ENCODE measurements at places on chromosomes 13 and 19.

GRCh38 chr13:75762076-75762937 is 126.2 kb downstream of the LMO7 start:
- DNase-seq: no peak

DNA sequence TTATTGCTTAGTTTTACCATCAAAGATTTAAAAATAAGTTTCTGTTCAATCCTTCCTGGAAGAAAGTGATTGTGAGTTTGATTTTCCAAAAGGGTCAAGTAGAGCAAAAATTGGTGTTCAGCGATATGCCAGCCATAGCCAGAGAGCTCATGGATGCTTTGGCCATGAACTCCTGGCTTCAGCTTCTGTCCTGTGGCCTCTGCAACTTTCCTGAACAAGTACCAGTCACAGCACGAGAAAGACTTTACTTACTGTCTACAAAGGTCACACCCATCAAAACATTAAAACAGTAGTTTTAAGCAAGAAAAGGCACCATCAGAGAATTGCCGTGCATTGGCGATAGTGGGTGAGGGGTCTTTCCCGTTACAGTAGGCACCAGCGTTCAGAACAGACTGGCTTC is 753.0 kb upstream of the SGCG start:
- DNase-seq: no peak

DNA sequence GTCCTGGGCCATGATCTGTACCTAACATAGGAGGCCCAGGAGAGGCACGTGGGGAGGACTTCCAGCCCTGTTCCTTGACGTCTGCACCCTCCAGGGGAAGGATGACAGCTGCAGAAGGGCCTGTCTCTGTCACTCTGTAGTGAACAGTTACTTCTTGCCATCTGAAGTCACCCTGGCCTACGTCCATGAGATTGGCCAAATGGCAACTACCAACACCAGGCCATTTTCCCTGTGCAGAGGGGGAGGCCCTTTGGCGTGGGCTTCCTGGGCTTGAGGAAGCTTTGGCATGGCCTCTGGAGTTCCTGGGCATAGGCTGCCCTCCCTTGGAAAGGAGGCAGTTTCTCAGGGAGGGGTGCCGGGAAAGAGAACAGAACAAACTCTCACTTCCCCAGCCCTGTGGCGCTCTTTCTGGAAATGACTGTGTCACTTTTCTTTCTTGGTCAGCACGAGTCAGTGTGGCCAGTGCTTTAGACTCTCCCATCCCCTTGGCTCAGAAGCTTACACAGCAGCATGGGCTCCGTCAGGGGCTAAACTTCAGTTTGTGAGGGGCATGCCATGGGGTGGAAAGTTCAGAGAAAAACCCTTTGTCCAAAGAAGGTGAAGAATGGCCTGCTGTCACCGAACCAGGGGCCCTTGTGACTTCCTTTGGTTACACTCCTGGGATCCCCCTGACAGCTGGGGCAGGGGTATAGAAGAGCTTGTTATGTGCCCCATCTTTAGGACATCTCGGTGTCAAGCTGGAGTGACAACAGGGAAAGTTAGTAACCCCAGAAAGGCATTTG is 5.3 kb downstream of the CARM1 start:
- DNase-seq: no peak

DNA sequence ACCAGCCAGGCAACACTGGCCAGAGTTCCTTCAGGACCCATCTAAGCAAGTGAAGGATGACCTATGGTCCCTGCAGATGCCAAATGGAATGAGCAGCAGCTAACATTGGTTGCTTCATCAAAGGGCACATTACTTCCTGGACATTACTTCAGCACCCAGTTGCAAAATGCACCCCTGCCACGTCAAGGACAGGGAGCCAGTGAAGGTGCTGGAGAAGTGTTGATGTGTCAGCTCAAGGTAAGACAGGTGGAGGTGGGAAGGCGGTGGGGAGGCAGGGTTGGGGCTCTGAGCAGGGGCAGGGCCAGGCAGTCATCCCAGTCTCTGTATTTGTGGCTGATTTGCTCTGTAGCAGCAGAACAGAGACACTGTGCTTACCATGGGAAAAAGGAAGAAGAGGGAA is 14.6 kb downstream of the CSNK1A1L start:
- DNase-seq: no peak

- DNase-seq: no peak
Measured at GRCh38 chr13:43110658-43111057, 87.3 kb downstream of the DNAJC15 start.

DNA sequence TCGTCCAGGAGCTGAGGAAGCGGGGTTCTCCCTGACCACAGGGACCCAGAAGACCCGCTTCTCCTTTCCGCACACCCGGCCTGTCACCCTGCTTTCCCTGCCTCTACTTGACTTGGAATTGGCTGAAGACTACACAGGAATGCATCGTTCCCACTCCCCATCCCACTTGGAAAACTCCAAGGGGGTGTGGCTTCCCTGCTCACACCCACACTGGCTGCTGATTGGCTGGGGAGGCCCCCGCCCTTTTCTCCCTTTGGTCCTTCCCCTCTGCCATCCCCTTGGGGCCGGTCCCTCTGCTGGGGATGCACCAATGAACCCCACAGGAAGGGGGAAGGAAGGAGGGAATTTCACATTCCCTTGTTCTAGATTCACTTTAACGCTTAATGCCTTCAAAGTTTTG is 18.9 kb downstream of the VASP start:
- peak; percentile 77 for DNase-seq
